Stimulated activated CD8-positive, alpha-beta memory T cell treated with anti-CD3 and anti-CD28 coated beads, Interleukin-4, amount 100 ng/mL, for 1 hour (primary cell): ENCODE measurements at places on chromosomes 12 and 14.

GRCh38 chr12:27898022-27898421 is 74.5 kb downstream of the PTHLH start:
- DNase-seq = no peak

DNA sequence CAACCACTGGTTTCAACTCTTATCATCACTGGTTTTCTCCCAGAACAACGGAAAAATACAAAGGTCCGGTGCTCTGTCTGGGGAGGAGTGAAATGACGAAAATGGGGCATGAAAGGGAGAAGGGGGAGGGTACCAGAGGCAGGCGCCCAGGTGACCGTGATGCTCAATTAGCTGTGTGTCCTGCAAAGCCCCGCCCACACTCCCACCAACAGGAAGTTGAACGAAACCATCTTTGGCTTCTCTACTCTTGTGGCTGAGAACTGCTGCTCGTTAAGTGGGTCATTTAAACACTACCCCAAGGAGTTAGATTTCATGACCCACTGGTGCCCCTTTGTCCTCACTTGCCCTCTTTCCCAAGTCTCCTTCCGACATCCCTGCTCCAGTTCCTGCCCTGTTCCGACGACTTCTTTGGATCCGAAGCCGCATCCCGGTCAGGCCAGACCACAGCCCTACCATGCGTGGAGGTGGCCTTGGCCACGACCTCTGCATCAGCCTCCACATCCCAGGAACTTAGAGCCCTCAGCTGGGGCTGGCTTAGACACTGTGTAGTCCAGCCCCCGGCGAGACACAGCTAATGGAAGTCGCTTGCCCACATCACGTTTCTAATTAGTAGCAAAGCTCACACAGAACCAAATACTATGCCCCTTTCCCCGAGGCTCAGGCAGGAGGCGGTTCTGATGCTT is 11.4 kb upstream of the LRTM2 start:
- DNase-seq = no peak

DNA sequence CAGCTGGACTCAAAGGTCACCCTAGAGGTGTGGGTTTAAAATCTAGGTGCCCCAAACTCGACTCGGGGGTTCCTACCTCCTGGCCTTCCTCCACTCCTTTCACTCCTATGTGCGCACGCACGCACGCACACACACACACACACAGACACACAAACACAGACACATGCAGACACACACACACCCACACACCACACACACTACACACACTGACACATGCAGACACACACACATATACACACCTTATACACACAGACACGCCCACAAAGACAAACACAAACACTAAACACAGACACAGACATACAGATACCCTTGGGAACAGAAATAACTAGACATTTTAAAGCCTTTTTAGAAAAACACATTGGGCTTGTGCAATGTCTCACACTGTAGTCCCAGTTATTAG is 31.8 kb downstream of the GSC start:
- no peak for DNase-seq

GRCh38 chr12:5557906-5558305 is 126.0 kb downstream of the NTF3 start:
- no peak for DNase-seq

DNA sequence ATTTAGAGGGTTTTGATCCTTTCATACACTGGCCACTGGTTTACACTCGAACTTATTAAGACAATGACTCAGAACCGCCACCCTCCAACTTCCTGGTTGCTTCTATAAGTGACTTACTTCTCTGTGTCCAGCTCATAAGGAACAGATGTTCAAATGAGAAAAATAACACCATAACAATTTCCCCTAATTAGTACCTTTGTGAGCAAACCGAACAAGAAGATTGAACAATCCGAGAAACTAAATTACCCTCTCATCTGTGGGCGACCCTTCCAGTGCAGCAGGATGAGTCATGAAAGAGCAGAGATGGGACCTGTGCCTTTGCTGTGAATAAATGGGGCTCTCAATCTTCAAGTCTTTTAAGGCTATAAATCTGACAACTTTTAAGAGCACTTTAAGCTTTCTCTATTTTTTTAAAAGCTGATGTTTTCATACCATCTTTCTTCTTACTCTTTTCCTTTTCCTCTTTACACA is 146.8 kb upstream of the RASSF8 start:
- no peak for DNase-seq

- DNase-seq = no peak
These were observed 30.0 kb upstream of the ANP32D start for GRCh38 chr12:48442179-48442847.

GRCh38 chr12:43835264-43835655 is 621 bp upstream of the TMEM117 start:
- no peak for DNase-seq

GRCh38 chr14:104984056-104984894 is 1.3 kb upstream of the CLBA1 start:
- DNase-seq = no peak

GRCh38 chr12:110002676-110003515 is 3.7 kb downstream of the ANKRD13A start:
- DNase-seq = no peak
